SK-N-DZ (cell line): ENCODE measurements at places on chromosomes 6 and 20.
A peak's percentile ranks its signal among the peaks of the same experiment; 100 is the strongest.

GRCh38 chr6:43862925-43863324 lies 92.9 kb downstream of the VEGFA start:
- no peak for DNase-seq

- no peak for DNase-seq
These were observed 164.2 kb upstream of the TCF21 start for GRCh38 chr6:133724726-133725125.

DNA sequence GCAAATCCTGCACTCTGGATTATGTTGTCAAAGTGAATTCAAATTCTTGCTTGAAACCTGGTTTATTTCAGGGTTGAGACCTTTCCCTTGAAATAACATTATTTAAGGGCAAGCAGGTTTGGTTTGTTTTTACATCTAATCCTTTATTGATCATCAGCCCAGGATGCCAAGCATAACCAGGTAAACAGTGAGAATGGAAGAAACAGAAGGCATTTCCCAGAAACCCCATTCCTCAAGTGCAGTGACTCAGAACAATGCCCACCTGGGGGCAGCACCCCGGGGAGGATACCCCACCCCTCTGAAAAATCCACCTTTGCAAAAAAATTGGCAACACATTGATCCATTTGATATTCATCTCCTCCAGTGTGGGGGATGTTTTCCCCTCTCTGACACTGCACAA lies 32.5 kb downstream of the POFUT1 start:
- DNase-seq, result no peak

DNA sequence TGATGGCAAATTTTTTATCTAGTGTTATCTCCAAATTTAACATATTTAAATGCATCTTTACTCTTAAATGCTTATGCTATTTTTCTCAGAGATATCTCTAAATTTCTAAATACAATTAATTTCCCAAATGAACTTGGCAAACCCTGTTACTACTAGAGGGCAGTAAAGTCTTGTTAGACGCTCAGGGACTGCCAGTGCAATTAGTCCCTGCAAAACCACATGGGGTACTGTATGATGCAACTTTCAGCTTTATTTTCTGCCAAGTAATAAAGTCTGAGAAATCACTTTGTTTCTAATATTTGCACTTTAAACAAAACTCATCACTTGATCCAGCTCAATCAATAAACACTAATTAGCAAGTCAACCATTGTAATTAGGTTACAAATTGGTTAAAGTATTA lies 76.0 kb upstream of the ADGRB3 start:
- peak; percentile 52 for DNase-seq

DNA sequence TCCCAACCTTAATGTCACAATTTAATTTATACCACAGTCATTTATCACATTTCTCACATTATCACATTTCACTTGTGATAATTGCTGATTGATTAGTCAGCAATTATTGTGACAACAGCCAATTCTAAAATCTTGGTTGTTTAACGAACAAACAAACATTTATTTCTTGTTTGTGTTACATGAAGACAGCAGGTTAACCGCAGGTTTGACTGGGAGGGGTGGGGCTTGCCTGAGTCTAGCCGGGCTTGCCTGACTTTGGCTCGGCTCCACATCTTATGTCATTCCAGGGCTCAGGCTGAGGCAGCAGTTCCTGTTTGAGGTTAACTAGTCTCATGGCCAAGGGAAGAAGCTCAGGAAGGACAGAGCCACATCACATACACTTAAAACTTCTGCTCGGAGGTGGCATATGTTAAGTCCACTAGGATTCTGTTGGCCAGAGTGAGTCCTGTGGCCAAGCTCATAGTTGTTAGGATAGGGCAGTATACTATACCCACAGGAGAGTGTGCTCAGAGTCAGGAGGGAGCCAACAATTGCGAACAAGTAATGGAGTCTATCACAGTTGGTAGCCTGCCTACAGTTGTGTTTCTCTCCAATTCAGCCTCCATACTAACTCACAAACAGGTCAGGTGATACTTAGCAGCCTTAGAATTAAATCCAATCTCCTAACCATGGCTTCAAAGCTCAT lies 90.0 kb upstream of the IFNGR1 start:
- DNase-seq, result no peak

DNA sequence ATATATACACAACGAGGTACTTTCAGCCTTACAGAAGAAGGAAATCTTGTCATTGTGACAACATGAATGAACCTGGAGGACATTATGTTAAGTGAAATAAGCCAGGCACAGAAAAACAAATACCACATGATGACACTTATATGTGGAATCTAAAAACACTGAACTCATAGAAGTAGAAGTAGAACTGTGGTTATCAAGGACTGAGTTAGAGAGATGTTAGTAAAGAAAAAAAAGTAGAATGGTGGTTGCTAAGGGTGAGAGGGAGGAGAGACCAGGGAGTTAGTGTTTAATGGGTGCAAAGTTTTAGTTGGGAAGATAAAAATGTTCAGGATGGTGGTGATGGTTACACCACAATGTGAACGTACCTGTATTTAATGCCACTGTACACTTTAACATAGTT lies 4.8 kb upstream of the STX11 start:
- no peak for DNase-seq

- DNase-seq, result no peak
These were observed 393 bp upstream of the FABP7 start for GRCh38 chr6:122778985-122779661.

GRCh38 chr20:2602046-2602735 lies 50.2 kb upstream of the NOP56 start:
- no peak for DNase-seq

GRCh38 chr20:20192366-20192765 lies 140.0 kb downstream of the CFAP61 start:
- DNase-seq, result no peak

- DNase-seq, result no peak
These were observed 54.7 kb upstream of the CDKAL1 start for GRCh38 chr6:20479526-20479925.
